Fibroblast of mammary gland (primary cell): ENCODE measurements at places on chromosomes 2 and 18.

GRCh38 chr2:122070241-122070731 lies 314.8 kb downstream of the TSN start:
- no peak for DNase-seq

GRCh38 chr2:64537991-64538390 lies 13.9 kb downstream of the AFTPH start:
- peak; percentile 33 for DNase-seq

- DNase-seq, result no peak
Observed at GRCh38 chr2:206472094-206472493, 28.8 kb downstream of the ADAM23 start.

- DNase-seq, result no peak
Observed at GRCh38 chr18:75211002-75211621, 515 bp downstream of the TSHZ1 start.

GRCh38 chr2:215613280-215613679 lies 177.4 kb upstream of the FN1 start:
- DNase-seq, result no peak

DNA sequence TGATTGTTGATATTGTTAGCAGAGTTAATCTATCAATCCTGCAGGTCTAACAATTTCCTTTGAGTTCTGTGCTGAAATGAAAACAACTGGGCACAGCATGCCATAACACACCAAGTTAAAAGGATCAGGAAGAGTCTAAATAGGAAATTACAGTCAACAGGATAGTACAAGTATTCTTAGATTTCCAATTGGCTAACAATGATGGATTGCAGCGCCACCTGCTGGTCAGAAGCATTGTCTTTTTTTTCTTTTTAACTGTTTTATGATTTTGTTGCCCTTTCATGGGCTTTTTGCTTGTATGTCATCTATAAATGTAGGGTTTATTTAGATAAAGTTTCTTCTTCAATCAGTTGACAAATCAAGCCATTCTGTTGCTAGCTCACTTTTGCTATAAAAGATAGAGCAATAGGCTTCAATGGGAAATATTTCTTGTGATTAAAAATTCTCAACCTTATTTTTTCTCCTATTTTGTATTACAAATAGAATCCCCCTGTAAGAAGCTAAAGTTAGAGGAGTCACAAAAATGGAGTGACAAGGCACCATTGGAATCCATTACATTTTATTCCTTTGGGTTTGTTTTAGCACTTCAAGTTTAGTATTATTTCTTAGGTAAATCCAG lies 40.8 kb upstream of the RPRM start:
- DNase-seq, result peak; percentile 63

DNA sequence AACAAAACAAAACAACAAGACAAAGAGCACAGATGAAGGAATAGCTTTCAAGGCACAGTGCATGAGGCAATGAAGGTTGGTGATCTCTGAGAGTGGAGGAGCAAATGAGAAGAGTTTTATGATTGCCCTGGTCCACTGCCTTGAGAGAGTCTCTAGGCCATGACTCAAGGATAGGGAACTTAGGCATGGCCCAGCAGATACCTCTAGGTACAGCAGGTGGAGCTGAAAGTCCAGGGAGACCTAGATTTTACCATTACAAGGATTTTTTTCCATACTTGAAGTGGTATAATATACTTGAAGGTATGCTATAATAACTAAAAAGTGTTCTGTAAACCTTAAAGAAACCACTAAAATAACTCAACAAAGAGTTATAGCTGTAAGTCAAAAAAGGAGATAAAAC lies 239.5 kb upstream of the KLHL29 start:
- no peak for DNase-seq

- DNase-seq, result no peak
Observed at GRCh38 chr18:49581371-49581770, 19.5 kb downstream of the LIPG start.

GRCh38 chr2:215489288-215489848 lies 53.5 kb upstream of the FN1 start:
- no peak for DNase-seq

DNA sequence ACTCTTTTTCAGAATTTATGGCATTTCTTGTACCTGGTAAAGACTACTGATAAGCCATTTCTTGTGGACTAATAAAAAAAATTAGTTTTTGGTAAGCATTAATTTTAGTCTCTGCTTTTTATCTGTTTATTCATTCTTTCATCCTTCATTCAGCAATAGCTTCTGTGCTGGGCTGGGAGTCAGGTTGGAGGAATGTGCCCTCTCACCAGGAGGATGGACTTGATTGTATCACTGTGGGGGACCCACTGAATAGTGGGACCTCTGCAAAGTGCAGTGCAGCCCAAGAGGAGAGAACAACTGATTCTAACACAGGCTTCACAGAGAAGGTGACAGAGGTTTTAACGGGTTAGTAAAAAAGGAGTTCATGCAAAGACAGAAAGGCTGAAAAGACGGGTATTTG lies 39.1 kb downstream of the CDC42EP3 start:
- DNase-seq, result no peak

- DNase-seq, result peak; percentile 8
Observed at GRCh38 chr2:195768431-195768830, 111.4 kb downstream of the SLC39A10 start.

DNA sequence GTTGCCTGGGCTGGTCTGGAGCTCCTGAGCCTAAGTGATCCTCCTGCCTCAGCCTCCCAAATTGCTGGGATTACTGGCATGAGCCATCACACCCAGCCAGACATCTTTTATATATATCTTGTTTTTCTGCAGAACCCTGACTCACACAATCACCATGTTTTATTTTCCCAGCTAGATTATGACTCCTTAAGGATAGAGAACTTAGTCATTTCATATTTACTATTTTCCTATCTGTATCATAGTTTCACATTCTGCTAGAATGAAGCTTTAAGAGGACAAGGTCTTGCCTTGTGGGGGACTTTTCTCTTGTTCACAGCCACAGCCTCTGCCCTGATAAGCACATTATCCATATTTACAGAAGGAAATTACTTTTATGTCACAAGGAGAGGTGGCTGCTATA lies 73.9 kb downstream of the LBH start:
- peak; percentile 46 for DNase-seq
